Naive thymus-derived CD8-positive, alpha-beta T cell (primary cell): ENCODE measurements at places on chromosomes 13 and 19. TPM values are rescaled to one million over a fixed set of nuclear protein-coding genes. Genes with fewer than 3 reads are reported as not detected.
A peak's percentile ranks its signal among the peaks of the same experiment; 100 is the strongest.

- H3K36me3 ChIP-seq = no peaks in the 10 kb centered on the region
- H3K27ac ChIP-seq = no peak overlapping the region
- no peaks in the 10 kb centered on the region for H3K27me3 ChIP-seq
- peaks cover 17% of the 10 kb centered on the region for H3K4me1 ChIP-seq
- H3K4me3 ChIP-seq = peak overlapping the region; percentile 32
Measured at GRCh38 chr19:34118879-34119748, 53.2 kb upstream of the LSM14A start.

- no peak for DNase-seq
- H3K4me1 ChIP-seq = peaks cover 37% of the 10 kb centered on the region
- no peak overlapping the region for H3K4me3 ChIP-seq
- H3K36me3 ChIP-seq = peaks cover 6% of the 10 kb centered on the region
- no peak overlapping the region for H3K27ac ChIP-seq
Measured at GRCh38 chr19:39915848-39916215, 18.6 kb downstream of the FCGBP start.

GRCh38 chr19:54339646-54340358, 840 bp upstream of the LILRA4 start:
- no peak overlapping the region for H3K27ac ChIP-seq
- H3K4me3 ChIP-seq = no peak overlapping the region
- no peaks in the 10 kb centered on the region for H3K36me3 ChIP-seq
- peaks cover 34% of the 10 kb centered on the region for H3K4me1 ChIP-seq

DNA sequence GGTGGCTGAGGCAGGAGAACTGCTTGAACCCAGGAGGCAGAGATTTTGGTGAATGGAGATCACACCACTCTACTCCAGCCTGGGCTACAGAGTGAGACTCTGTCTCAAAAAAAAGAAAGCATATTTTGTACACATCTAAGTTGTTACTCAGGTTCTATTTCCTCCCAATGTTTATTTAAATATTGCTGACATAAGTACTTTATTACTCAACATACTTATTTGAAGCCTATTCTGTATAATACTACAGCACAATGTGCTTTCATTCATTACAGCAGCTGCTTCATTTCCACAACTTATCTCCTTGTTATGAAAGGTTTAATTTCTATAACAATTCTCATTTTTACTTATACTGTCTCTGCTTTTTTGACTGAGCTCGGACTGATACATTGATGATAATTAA, 495.7 kb downstream of the SLITRK1 start:
- H3K4me3 ChIP-seq = no peak overlapping the region
- H3K27me3 ChIP-seq = no peaks in the 10 kb centered on the region
- H3K36me3 ChIP-seq = no peaks in the 10 kb centered on the region
- DNase-seq = no peak
- H3K27ac ChIP-seq = no peak overlapping the region
- H3K4me1 ChIP-seq = no peaks in the 10 kb centered on the region

DNA sequence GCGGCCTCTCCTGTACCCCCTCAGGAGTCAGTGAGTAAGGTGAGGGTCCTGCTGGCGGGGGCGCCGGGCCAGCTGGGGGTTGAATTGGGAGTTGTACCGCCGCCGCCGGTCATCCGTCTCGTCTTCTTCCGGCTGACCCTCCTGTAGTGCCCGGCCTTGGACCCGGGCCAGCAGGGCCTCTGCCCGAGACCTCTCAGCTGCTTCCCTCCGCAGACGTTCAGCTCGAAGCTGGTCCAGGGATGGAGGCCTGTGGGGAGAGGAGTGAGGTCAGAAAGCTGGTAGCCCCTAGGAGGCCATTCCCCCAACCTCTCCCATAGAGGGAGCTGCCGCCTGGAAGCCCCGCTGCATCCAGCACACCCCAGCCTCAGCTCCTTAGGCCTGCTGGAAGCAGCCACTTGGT, 3.8 kb downstream of the LENG1 start:
- no peak for DNase-seq
- peaks cover 51% of the 10 kb centered on the region for H3K4me1 ChIP-seq
- no peak overlapping the region for H3K4me3 ChIP-seq
- H3K27ac ChIP-seq = no peak overlapping the region
- H3K36me3 ChIP-seq = peaks cover 71% of the 10 kb centered on the region

- DNase-seq = peak; percentile 22
- H3K36me3 ChIP-seq = no peaks in the 10 kb centered on the region
- H3K4me3 ChIP-seq = no peak overlapping the region
- no peaks in the 10 kb centered on the region for H3K4me1 ChIP-seq
Measured at GRCh38 chr13:45807520-45808099, 43.9 kb downstream of the SIAH3 start.

DNA sequence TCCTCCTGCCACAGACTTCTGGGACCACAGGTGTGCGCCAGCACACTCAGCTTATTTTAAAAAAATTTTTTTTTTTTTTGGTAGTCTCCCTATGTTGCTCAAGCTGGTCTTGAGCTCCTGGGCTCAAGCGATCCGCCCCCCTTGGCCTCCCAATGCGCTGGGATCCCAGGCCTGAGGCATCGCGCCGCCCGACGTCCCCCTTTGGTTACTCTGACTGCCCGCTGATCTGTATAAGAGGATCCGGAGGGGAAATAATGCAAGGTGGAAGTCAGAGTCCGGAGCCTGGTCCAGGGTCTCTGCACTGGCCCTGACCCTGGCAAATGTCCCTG, 486 bp upstream of the ZNF805 start:
- peaks cover 14% of the 10 kb centered on the region for H3K4me1 ChIP-seq
- DNase-seq = no peak
- peak overlapping the region; percentile 96 for H3K27ac ChIP-seq
- no peaks in the 10 kb centered on the region for H3K27me3 ChIP-seq
- peak overlapping the region; percentile 93 for H3K4me3 ChIP-seq
- peaks cover 37% of the 10 kb centered on the region for H3K36me3 ChIP-seq

DNA sequence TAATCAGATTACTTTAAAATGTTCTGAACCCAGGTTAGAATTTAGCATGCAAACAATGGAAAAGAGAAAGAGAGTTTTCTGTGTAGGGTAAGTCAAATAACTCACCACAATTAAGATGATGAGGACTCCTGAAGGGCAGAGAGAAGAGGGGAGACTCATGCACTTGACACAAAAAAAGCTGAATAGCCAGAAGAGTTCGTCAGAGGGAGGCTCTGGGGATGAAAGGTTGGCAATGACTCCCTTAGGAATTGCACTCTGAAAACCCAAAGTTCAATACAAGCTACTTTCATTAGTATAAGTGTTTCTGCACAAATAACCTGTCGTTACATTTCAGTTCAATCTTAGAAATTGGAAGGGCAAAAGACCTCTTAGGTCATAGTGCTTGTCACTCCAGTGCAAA, 434.4 kb upstream of the PCDH9 start:
- no peaks in the 10 kb centered on the region for H3K4me1 ChIP-seq
- DNase-seq = no peak
- H3K27ac ChIP-seq = no peak overlapping the region
- H3K27me3 ChIP-seq = no peaks in the 10 kb centered on the region

DNA sequence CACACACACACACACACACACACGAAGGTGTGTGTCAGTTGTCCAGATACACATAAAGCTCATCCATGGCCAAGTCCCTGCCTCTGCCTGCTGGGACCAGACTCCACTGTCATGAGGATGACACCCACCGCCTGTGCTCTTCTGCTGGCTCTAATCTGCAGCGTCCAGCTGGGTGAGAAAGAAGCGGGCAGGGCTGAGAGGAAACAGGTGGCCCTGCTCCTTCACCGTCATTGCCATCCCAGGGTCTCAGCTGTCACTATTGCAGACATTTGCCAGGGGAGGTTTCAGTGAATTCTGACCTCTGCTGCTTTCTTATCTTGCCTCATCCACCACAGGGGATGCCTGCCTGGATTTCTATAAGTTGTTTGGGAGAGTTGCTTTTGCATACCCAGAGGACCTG, 31.4 kb downstream of the SCGB2B2 start:
- H3K4me1 ChIP-seq = no peaks in the 10 kb centered on the region
- H3K27ac ChIP-seq = no peak overlapping the region
- H3K36me3 ChIP-seq = no peaks in the 10 kb centered on the region
- DNase-seq = no peak
- peaks cover 12% of the 10 kb centered on the region for H3K27me3 ChIP-seq

GRCh38 chr19:3248728-3249326, 24.4 kb downstream of the CELF5 start:
- no peaks in the 10 kb centered on the region for H3K36me3 ChIP-seq
- H3K27me3 ChIP-seq = peaks cover 13% of the 10 kb centered on the region
- no peak overlapping the region for H3K4me3 ChIP-seq
- no peak for DNase-seq

DNA sequence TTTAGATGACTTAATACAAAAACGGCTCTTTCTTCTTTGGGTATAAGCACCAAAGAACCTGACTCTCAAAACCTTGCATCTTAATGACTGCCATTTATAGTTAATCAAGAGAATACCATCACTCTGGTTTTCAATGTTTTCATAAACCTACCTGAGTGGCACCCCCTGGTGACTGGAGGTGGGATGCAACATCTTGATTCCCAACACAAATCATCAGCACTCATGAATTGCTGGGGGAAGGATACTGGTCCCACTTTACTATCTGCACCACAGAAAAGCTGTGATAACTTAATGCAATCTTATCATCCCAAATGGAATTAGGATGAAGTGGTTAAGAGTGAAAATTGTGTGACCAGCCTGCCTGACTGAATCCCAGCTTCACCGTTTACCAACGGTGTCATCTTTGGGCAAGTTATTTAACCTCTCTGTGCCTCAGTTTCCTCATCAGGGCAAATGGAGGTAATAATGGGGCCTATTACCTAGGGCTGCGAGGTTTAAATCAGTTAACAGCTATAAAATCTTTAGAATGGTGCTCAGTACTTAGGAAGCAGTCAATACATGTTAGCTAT, 366.4 kb downstream of the KLF12 start:
- H3K27me3 ChIP-seq = no peaks in the 10 kb centered on the region
- no peak overlapping the region for H3K4me3 ChIP-seq
- DNase-seq = peak; percentile 23
- peaks cover 85% of the 10 kb centered on the region for H3K4me1 ChIP-seq

DNA sequence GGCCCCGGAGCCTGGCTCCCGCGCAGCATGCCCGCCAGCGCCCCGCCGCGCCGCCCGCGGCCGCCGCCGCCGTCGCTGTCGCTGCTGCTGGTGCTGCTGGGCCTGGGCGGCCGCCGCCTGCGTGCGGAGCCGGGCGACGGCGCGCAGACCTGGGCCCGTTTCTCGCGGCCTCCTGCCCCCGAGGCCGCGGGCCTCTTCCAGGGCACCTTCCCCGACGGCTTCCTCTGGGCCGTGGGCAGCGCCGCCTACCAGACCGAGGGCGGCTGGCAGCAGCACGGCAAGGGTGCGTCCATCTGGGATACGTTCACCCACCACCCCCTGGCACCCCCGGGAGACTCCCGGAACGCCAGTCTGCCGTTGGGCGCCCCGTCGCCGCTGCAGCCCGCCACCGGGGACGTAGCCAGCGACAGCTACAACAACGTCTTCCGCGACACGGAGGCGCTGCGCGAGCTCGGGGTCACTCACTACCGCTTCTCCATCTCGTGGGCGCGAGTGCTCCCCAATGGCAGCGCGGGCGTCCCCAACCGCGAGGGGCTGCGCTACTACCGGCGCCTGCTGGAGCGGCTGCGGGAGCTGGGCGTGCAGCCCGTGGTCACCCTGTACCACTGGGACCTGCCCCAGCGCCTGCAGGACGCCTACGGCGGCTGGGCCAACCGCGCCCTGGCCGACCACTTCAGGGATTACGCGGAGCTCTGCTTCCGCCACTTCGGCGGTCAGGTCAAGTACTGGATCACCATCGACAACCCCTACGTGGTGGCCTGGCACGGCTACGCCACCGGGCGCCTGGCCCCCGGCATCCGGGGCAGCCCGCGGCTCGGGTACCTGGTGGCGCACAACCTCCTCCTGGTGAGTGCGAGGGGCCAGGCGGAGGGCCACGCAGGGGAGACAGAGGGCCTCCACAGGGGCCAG, at the start of gene KL:
Gene KL, plus strand, starts transcription at position 10 of the 909 bp plus-strand sequence. Its CDS starts 18 bp downstream, at position 28.
- no peak within 1 kb of the TSS for H3K27ac ChIP-seq
- no peak for DNase-seq
- H3K36me3 ChIP-seq = no peaks in the 10 kb centered on the region
- peaks cover 66% of the 10 kb centered on the region for H3K27me3 ChIP-seq
- peak within 1 kb of the TSS; percentile 81 for H3K4me3 ChIP-seq

GRCh38 chr19:10842788-10843187, 5.4 kb upstream of the C19orf38 start:
- DNase-seq = no peak
- H3K4me1 ChIP-seq = peaks cover 1% of the 10 kb centered on the region
- H3K4me3 ChIP-seq = no peak overlapping the region
- peaks cover 4% of the 10 kb centered on the region for H3K36me3 ChIP-seq
- H3K27me3 ChIP-seq = no peaks in the 10 kb centered on the region
- no peak overlapping the region for H3K27ac ChIP-seq

GRCh38 chr13:105990256-105990958, 545.1 kb downstream of the EFNB2 start:
- no peak overlapping the region for H3K4me3 ChIP-seq
- H3K27me3 ChIP-seq = peaks cover 15% of the 10 kb centered on the region
- H3K27ac ChIP-seq = no peak overlapping the region
- no peaks in the 10 kb centered on the region for H3K36me3 ChIP-seq

GRCh38 chr13:113970810-113971470, 2.9 kb downstream of the C13orf46 start:
- H3K4me3 ChIP-seq = no peak overlapping the region
- no peaks in the 10 kb centered on the region for H3K4me1 ChIP-seq
- H3K27ac ChIP-seq = no peak overlapping the region
- no peaks in the 10 kb centered on the region for H3K27me3 ChIP-seq

DNA sequence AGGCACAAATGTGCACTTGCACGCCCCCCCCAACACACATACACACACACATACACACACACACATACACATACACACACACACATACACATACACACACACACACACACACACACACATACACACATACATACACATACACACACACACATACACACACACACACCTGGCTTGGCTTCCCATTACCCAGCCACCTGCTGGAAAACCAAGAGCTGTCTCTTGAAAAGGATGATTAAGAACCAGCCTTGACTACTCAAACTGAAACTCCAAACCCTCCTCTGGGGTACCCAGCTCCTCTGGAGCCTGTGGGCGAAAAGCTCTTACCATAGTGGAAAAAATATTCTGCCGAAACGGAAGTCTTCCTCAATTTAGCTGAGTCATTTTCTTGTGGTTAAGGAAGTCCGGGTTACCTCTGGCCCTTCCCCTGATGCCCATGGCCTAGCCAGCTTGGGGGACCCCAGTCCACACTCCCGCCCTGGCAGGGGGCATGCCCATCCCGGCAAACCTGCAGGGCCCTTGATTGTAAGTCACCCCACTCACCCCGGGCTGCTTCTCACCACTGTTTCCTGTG, 21.9 kb downstream of the CEBPA start:
- no peaks in the 10 kb centered on the region for H3K27me3 ChIP-seq
- H3K4me1 ChIP-seq = peaks cover under 1% of the 10 kb centered on the region
- H3K4me3 ChIP-seq = no peak overlapping the region
- no peak for DNase-seq
- H3K27ac ChIP-seq = no peak overlapping the region
- no peaks in the 10 kb centered on the region for H3K36me3 ChIP-seq

- no peak for DNase-seq
- H3K27ac ChIP-seq = no peak overlapping the region
- H3K4me1 ChIP-seq = no peaks in the 10 kb centered on the region
Measured at GRCh38 chr13:85797311-85797710, 1.9 kb downstream of the SLITRK6 start.

The PSG3 gene
- total RNA-seq = not detected

The ATP4B gene
- not detected for total RNA-seq

The SYNE4 gene
- total RNA-seq = 3.5 TPM

The ZNF28 gene
- total RNA-seq = 25.6 TPM

The TUBB4A gene
- total RNA-seq = 7.6 TPM

The ZNF560 gene
- not detected for total RNA-seq

The VSTM2B gene
- total RNA-seq = not detected
